ENCODE measurements at places on chromosomes 3 and 15.

DNA sequence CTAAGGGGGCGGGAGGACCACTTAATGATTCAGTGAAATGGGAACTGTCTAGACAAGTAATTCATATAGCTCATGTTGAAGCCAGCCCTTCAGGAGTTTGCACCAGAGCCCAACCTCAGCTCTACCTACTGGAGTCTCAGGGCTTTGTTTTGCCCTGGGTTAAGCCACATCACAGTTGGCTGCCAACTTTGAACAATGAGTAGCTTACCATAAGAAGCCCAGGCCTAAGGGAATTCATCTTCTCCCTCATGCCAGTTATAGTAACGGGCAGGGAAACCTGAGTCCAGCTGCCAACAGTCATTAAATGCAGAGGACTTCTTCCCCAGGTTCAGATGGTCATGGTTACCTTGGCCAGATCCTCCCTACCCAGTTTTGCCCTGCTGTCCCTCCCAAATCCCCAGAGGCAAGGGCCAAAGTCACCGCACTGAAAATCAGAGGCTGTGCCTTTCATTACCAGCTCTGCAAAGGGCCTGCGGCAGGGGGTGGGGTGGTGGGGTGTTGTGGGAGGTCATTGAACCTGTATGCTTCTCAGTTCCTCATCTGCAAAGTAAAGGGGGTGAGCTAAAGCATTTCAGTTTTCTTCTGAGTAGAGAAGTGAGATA is 302.2 kb upstream of the NR2E3 start:
- DNase-seq: no peak

GRCh38 chr3:41464858-41465257 is 265.6 kb downstream of the CTNNB1 start:
- DNase-seq: peak; percentile 20

DNA sequence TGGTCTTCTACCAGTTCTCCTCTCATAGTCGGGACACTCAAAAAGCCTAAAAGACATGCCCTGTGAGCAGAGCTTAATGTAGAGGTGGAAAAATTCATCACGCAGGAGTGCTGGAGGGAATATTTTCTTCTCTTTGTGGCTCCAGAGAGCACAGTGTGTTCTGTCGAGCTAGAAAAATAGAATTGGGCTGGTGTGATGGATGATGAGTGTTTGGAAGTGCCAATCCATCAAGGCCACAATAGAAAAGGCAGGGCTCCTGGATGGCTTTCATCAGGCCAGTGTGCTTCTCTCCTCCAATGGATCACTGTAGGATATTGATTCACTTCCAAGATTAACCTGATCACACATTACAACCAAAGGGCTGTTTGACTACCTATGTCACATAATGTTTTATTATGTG is 65.7 kb downstream of the CD47 start:
- DNase-seq: no peak

- no peak for DNase-seq
Observed at GRCh38 chr15:92075764-92076163, 222.3 kb downstream of the SLCO3A1 start.

GRCh38 chr3:24405057-24405456 is 89.6 kb downstream of the THRB start:
- no peak for DNase-seq

- no peak for DNase-seq
Observed at GRCh38 chr15:83166830-83167229, 40.8 kb downstream of the HDGFL3 start.

GRCh38 chr15:56963710-56964109 is 45.3 kb downstream of the TCF12 start:
- DNase-seq: no peak

- no peak for DNase-seq
Observed at GRCh38 chr15:52422001-52422400, 106.7 kb downstream of the MYO5A start.

GRCh38 chr3:172698631-172699030 is 12.2 kb downstream of the NCEH1 start:
- DNase-seq: no peak
